ENCODE measurements at places on chromosomes 4 and X.

- DNase-seq: no peak
Observed at GRCh38 chr4:150744570-150744969, 162.6 kb downstream of the MAB21L2 start.

GRCh38 chr4:169802873-169803272, 45.1 kb upstream of the HPF1 start:
- no peak for DNase-seq

DNA sequence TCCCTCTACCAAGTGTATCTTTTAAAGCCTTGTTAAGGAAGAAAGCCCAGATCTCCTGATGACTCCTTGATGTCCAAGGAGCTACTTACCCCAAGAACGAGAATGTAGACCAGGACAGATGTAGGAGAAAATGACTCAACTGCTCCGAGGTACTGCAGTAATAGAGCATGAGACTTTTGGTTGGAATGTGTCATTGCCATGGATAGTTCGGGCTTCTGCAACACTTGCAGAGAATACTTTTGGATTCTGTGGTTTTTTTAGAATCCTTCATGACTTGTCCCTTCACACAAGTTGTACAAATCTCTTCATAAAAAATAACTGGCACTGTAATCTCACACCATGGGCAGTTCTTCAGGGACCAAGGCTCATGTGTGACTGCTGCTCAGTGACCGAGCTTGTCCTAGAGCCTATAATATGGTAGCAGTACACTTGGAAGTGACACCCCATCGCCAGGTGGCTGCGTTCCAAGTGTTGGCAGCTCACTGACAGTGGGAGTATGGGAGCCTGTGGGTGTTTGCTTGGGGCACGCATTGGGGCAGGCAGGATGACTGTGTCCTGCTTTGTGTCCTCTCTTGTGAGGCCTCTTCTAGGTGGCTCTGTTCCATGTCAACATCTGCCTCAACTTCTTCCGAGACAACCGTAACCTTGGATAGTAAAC, 87.9 kb upstream of the WDR1 start:
- no peak for DNase-seq

DNA sequence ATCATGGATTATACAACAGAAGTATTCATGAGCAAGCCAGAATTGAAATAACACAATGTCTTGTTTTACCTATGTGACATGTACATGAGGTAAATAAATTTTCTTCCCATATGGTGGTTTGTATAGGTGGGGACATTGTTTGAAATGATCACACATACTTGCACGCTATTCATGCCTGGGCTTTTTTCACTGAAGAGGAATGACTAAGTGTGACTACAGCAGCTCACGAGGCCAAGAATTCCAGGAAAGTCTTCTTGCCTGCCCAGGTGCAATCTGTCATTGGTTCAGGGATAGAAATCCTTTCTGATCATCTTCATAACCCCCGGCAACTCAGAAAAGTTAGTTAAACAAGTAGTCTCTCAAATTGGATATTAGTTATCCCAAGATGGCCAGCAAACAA, 36.3 kb upstream of the AREG start:
- DNase-seq: no peak

DNA sequence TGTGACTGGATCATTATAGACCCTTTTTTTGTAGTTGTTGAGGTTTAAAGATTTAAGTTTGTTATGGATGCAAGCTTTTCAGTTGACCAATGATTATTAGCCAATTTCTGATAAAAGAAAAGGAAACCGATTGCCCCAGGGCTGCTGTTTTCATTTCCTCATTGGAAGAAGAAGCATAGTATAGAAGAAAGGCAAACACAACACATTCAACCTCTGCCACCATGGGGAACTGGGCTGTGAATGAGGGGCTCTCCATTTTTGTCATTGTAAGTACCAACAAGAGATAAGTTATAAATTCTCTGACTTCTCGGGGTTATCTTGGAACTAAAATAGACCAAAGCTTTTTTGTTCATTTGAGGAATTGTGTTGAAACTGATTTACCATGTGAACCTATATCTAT, at the start of gene CYBB:
TSS of gene CYBB (plus strand) at position 203 of the 400 bp plus-strand sequence. CDS start at position 222, 19 bp downstream.
- DNase-seq: no peak

GRCh38 chr4:67040315-67040714, 505.0 kb downstream of the CENPC start:
- DNase-seq: no peak

GRCh38 chrX:110944311-110944750, 148.7 kb upstream of the CHRDL1 start:
- DNase-seq: no peak

DNA sequence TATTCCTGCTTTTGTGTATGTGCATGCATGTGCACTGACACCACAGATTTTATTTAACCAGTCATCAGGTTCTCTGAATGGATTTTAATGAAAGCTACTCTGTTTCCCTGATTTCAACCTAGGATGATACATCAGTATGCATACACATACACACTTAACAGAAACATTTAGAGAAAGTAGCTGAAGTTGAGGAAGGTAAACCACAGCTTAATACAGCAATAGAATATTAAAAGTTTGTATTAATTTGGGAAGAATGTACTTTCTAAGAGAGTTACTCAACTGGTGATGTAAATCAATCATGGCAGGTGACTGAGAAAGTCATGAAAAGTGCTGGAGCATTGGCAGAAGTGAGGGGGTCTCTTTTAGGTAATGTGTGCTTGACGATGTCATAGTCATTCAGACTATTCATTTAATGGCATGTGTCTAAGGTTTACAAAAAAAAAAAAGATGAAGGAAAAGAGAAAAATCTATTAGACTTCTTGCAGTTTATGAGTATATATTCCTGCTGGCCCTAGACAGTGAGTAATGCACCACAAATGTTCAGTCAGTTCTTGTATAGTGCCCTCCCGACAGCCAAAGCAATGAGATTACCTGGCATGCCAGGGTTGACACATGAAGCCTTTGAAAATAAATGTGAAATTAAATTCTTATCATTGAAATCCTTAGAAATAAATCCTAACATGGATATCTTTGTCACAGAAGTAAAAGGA, 187.6 kb downstream of the RAPGEF2 start:
- DNase-seq: no peak

- no peak for DNase-seq
Observed at GRCh38 chr4:55172694-55173287, 47.4 kb upstream of the KDR start.

- DNase-seq: no peak
Observed at GRCh38 chrX:124573468-124573867, 227.1 kb downstream of the SH2D1A start.

- DNase-seq: no peak
Observed at GRCh38 chrX:28693101-28693500, 105.9 kb downstream of the IL1RAPL1 start.

DNA sequence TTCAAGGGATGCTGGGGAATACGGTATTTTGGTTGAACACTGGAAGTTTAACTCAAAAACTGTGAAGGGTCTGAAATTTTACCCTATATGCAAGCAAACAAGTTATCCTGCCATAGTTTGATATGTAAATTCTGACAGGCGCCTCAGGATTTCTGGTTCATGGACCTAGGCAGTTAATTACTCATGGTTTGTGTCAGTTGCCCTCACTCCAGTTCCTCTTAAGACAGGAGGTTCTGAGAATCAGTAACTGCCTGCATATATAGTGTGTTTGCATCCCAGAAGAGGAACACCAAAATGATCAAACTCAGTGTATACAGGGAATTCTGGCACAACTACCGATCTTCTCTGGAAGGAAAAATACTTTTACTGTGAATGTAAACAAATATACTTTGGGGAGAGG, 360.4 kb upstream of the NWD2 start:
- DNase-seq: no peak

DNA sequence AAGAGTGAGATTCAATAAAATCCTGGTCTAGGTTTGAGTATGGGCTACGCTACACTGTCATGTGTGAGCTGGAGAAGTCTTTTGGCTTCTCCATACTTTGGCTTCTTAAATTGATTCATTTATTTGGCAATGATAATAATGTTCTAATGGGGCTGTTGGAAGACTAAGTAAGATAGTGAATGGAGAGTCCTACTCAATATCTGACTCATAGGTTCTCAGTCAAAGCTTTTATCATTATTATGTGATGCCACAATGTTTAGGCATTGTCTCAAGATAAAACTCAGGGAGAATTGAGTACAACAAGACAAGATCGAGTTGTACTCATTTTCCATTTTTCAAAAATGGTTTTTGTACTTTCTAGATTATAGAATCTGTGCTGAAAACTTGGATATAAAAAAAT, 92.5 kb upstream of the VEGFC start:
- DNase-seq: no peak

GRCh38 chrX:41686788-41687187, 2.0 kb upstream of the GPR34 start:
- no peak for DNase-seq

GRCh38 chr4:15525080-15525479, 55.4 kb downstream of the CC2D2A start:
- no peak for DNase-seq

DNA sequence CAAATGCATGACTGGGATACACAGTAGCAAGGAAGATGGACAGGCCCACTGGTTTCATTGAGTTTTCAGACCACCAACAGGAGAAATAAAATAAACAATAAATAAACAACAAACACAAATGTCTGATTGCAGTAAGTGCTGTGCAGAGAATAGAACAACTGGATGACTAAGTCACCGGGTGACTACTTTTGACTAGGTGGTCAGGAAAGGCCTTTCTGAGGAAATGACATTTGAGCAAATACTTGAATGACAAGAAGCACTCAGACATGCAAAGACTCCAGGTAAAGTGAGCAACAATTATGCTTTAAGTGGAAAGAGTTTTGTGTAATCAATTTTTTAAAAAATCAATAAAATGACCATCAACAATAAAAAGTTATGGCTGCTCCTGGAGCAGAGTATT, 137.7 kb downstream of the BTC start:
- DNase-seq: no peak

DNA sequence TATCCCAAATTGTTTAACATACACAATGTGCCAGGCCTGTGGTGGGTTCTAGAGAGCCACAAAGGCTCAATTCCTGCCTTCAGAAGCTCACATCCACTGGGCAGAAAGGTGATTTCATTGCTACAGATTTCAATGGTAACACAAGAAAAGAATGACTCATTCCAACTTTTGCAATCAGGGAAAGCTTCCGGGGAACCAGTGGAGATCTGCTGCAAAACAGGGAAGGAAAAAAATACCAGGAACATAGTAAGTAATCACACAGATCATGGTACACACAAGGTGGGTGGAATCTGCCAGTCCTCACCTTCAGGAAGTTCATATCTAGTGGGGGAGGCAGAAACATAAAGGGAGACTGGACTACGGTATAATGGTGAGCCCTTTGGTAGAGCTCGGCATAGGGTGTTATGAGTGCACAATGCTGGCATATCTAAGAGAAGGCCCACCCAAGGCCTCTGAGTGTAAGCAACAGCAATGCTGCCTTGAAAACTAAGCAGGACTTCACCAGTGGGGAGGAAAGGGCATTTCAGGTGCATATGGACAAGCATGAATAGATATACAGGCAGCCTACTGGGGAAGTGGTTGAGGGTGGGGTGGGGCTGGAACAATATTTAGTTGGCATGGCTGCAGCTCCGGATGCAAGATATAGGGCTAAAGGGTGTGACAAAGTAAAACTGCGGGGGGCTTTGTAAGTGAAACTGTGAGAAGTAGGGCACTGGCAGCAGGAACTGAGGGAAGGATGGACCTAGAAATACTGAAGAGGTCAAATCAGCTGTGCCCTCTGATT, 24.2 kb downstream of the GPRIN3 start:
- peak; percentile 20 for DNase-seq
